ENCODE measurements at places on chromosomes 1 and 21.

- DNase-seq = no peak
Observed at GRCh38 chr1:94302497-94302896, 65.1 kb upstream of the ARHGAP29 start.

- DNase-seq = no peak
Observed at GRCh38 chr1:230049731-230050130, 17.3 kb upstream of the GALNT2 start.

- DNase-seq = no peak
Observed at GRCh38 chr1:245512181-245512888, 357.6 kb downstream of the KIF26B start.

DNA sequence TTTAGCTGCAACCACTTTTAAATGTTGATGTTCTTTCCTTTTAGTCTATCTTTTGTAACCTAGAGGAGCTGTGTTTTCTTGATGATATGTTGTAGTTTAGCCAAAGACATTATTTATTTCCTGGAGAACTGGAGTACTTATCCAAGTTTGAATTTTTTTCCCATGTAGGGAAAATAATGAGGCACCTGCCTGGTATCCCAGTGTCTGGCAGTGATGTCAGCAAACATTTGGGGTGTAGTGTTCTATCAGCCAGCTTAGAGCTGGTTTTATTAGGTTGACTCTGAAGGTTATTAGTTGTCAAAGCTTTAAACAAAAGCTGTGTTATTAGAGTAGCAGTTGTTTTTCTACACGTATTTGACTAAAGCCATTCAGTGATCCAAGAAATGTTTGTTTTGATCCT, 3.2 kb downstream of the CTPS1 start:
- DNase-seq = no peak

- DNase-seq = no peak
Observed at GRCh38 chr1:225866981-225867380, 15.2 kb downstream of the TMEM63A start.

- no peak for DNase-seq
Observed at GRCh38 chr1:70134148-70134547, 71.2 kb downstream of the LRRC40 start.

DNA sequence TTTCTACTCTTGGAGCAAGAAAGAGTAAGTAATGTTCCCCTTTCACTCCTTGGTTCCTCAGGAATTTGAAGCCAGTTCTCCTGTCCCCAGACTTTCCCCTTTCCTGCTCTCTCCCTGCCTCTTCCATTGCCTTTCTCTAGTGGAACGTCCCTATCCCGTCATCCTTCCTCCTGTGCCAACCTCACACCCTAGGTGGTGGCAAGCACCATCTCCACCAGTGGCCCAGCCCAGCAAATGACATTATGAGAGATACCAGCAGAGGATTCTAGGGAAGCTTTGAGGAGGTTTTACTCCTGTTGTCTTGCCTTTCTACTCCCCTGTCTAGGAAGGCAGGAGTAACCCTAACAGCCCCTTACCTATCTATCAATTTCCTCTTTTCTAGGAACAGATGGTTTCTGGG, 8.1 kb upstream of the TACSTD2 start:
- no peak for DNase-seq

GRCh38 chr1:195130598-195130997, 1477.6 kb downstream of the KCNT2 start:
- no peak for DNase-seq

DNA sequence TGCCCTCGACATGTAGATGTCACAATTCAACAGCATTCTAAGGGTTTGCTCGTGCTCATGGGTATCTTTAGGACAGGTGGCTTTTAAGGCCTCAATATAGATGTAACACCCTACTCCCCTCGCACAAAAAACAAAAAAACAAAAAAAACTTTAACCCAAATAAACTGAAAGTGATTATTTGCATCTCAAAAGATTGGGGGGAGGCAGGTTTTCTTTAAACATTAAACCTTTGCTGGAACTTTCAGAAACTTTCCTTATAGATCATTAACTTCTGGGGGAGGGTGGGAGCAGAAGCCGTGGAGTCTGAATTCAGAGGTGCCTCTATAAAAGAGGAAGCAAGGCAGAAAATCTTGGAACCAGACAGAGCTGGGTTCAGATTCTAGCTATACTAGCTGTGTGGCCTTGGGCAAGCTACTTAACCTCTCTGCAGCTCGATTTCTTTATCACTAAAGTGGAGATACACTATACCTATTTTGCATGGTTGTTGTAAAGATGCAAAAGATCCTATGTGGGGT, 3.2 kb upstream of the KIAA1614 start:
- DNase-seq = no peak

GRCh38 chr1:234940841-234941240, 187.8 kb downstream of the TOMM20 start:
- no peak for DNase-seq

GRCh38 chr21:44873356-44874239, at the start of gene PTTG1IP:
Gene PTTG1IP (minus strand): TSS chr21:44873690. CDS start chr21:44873616, 74 bp downstream.
- peak; percentile 99 for DNase-seq

DNA sequence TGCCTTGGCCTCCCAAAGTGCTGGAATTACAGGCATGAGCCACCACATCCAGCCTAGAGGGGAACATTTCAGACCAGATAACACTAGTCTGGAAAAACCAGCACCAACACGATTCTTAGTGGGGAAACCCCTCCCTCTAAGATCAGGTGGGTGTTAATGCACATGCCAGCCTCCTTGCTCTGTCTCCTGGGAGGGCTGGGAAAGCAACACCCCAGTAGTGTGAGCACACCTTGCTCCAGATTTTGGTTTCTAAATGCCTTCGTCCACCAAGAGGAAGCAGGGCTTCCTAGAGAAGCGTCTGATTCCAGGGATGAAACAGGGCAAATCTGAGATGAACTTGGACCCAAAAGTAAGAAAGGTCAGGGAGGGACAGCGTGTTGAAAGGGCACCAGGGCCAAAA, 2.2 kb upstream of the KRTAP10-4 start:
- DNase-seq = no peak

DNA sequence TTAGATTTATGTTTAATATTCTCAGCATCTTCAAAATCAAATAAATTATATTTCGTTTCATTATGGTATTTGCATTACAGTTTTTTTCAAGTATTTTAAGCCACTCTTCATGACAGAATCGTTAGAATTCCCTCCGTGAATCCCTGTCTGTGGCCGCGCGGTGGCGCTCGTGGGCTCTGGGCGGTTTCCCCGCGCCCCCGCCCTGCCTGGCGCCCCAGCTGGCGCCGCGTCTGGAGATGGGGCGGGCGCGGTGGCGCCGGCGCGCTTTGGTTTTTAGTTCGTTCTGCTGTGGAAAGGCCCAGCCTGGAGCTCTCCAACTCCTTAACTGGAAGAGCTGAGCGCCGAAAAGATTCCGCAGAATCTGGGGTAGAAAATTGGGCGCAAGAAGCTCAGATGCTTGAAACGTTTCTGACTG, 25.7 kb downstream of the PRMT2 start:
- DNase-seq = peak; percentile 82

DNA sequence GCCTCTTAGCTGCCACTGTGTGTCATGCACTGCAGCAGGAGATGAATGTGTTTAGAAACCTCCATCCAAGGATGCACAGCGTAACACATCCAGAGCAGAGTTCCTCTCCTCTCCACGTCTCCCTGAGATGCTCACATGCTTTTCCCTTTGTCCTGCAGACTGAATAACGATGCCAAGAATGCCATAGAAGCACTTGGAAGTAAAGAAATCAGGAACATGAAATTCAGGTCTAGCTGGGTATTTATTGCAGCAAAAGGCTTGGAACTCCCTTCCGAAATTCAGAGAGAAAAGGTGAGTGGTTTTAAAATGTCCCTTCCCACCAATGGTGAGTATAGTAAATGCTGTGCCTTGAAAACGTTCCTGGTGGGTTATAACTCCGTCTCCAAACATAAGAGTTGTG, 13.4 kb upstream of the MX2 start:
- DNase-seq = no peak

GRCh38 chr1:184222652-184223052, 164.2 kb upstream of the C1orf21 start:
- DNase-seq = no peak

DNA sequence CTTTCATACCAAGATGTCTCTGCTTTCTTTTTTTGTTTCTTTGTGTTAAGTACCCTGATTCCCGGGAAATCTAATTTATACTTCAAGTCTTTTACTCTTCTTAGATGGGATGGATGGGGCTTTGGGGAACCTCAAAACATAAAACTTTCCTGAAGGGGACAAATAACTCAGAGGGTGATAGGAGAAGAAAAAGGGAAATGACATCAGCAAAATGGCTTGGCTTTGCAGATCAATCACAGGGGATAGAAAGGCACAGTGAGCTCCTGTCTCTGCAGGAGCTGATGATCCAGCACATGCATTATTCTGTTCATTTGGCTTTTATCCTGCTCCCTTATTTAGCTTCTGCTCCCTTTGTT, 1.4 kb upstream of the CA14 start:
- peak; percentile 18 for DNase-seq

DNA sequence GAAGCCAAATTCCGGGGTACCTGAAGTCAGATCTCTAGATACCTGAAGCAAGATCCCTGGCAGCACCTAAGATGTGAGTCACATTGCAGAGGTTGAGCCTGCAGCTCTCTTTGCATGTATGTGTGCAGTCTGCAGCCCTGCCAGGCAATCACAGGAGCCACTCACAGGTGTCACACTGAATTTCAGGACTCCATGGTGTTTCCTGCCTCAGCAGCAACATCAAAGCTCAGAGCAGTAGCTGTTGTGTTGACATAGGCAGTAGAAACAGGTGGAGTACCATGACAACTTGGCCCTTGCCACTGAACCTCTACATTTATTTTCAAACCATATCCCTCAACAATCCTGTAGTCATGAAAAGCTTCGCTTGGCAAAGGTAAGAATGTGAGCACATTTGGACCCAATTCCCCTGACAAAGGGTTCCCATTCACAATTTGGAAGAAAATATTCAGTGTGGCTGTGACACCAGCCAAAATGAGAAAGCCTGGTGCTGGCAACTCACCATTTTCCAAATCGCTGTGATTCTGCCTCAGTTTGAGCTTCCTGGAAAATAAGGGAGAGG, 419.8 kb upstream of the NFIA start:
- DNase-seq = no peak

GRCh38 chr1:22253012-22253790, 110.3 kb upstream of the WNT4 start:
- no peak for DNase-seq

DNA sequence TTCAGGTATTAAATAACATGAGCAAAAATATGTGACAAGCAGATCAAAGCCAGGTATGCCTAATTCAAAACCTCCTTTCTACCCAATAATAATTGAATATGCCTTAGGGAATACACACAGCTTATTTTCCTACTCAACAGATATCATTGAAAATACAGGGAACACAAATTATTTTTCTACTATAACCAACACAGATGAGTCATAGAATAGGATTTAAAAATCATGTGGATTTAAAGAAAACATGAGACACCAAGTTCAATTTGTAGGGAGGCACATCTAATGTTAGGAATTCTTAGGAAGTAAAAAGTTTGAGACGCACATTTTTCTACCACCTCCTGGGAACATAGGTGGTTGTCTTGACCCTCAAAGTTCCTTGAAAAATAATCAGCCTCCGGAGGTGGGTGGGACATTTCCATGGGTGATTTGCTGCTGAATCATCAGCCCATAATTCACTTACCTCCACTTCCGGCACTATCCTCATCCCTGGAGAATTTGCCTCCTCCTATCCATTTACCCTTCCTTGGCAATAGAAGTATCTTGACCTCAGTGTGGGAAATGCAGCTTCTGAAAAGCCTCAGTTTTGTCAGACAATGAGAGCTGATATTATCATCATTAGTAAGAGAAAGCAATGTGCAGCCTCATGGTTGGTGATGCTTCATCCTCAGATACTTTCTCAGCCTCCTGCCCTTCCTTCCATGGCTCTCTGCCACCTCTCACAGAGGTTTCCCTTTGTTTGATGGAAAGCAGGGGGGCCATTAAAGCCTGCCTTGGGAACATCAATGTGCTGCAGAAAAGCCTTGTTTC, 33.5 kb upstream of the RGS4 start:
- DNase-seq = no peak

DNA sequence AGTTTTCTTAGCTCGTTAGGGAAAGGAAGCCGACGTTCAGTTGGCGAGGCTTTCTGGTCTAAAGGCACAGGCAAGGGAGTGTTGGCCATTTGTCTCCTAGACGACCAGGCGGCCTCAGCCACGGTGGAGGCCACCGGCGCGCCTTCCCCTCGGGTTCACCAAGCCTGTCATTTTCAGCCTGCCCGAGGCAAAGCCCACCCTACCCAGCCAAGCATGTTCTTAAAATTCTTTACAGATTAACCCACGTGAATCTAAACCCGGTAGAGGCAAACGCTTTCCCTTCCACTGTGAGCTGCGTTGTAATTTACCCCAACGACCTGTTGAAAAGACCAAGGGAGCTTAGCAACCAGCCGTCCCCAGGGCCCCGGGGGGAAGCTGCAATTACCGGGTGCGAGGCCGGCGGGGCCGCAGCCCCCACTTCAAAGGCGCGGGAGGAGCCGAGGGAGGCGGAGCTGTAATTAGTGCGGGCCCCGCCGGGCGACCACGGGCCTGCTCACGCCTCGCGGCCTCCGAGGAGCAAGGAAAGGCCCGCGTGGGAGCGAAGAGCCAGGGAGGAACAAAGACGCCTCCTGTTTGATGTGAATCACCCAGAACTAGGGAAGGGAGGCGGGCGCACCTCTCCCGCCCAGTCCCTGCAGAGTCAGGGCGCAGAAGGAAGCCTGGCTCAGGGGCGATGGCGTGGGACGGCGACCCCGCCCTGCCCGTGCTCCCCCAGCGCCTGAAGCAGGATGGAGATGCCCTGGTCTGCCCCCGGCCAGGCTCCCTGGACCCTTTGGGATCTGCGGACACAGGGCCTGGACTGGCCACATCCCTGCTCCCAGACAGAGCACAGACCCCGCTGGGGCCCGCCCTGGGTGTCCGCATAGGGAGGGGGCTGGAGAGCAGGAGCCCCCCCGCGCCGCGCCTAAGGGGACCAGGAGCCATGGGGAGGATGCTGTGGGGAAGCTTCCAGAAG, 12.1 kb upstream of the TSPEAR start:
- DNase-seq = peak; percentile 72

DNA sequence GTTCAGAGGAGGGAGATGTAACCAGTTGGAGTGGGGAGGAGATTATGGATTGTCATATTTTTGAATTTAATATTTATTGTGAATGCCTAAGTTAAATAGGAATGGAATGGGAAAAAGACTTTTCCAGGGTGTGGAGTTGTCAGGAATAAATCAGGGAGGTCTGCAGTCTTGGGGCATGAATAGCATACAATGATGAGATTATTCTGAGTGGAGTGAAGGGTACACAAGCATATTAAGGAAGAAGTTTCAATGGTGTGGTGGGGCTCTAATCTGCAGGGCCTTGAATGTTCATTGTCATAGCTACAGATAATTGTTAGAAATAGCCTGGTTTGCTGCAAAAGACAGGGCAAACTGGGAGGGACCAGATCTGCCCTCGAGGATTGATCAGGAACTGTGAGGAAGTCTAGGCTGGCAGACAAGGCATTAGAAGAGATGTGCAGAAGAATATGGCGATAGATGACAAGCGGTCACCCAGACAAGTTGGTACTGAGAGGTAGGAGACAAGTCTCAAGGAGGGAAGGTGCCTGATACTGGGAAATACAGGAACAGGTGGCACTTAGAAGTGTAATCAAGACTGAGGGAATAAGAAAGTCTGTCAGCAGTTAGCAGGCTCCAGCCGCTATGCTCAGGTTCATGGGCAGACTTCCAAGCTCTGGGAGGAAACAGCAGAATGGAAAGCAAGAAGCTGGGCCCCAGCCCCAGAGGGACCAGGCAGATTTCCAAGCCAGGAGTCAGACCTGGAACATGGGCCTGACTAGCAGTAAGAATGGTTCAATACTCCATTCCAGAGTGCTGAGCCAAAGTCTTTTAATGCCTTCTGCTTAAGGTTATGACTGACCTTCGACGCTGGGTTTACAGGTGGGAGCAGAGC, 20.9 kb upstream of the RGL1 start:
- no peak for DNase-seq

Data from left kidney (tissue), 8 donors.